ENCODE measurements at places on chromosomes 12 and 14.

GRCh38 chr12:101881228-101881627 lies 3.8 kb downstream of the DRAM1 start:
- no peak for DNase-seq

- no peak for DNase-seq
These were observed 22.8 kb downstream of the TMEM19 start for GRCh38 chr12:71708658-71709057.

DNA sequence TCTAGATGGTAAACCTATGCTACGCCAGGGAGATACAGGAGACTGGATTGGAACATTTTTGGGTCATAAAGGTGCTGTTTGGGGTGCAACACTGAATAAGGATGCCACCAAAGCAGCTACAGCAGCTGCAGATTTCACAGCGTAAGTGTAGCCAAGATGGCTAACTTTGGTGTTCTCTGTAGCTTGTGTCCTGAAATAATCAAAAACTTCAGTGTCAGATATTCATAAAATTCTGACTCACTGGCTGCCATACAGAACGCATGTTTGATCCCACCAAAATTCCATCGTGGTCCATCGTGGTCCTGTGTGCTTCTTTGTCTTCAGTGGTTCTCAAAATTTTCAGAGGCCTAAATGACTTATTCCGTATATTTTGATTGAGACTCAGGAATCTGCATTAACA lies 1.3 kb downstream of the STRAP start:
- DNase-seq, result no peak

DNA sequence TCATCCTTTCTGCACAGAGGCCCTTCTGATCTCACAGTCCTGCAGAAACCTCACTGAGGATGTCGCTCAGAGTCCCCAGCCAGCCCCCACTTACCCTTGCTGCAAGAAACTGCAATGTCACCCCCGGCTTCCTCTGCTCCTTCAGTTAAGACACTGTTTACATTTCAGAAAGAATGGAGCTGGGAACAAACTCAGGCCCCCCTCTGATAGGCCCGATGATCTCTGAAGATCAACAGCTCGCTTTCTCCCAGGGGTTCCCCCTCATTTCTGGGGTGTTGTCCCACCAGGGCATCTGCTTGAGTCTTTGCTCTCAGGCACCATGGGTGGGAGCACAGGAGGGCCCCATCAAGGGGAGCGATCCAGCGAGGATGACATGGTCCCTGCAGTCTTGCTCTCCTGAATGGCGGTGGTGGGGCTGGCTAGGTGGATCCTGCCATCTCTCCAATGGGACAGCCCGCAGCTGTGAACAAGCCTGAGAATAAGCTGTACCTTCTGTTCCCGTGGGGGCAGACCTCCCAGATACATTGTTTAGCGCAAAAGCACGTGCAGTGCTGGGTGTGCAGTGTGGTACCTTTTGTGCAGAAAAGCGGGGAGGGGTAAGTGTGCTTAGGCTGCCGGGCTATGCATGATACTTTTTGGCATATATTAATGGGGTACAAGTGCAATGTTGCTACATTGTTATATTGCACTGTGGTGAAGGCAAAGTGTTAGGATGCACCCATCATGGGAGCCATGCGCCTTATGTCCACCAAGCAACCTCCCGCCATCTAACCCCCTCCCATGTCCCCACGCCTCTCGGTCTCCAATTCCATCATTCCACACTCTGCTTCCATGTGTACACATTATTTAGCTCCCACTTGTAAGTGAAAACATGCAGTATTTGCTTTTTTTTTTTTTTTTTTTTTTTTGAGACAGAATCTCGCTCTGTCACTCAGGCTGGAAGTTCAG lies 6.7 kb upstream of the NCOR2 start:
- no peak for DNase-seq

GRCh38 chr12:132202929-132203721 lies 58.9 kb downstream of the NOC4L start:
- no peak for DNase-seq

DNA sequence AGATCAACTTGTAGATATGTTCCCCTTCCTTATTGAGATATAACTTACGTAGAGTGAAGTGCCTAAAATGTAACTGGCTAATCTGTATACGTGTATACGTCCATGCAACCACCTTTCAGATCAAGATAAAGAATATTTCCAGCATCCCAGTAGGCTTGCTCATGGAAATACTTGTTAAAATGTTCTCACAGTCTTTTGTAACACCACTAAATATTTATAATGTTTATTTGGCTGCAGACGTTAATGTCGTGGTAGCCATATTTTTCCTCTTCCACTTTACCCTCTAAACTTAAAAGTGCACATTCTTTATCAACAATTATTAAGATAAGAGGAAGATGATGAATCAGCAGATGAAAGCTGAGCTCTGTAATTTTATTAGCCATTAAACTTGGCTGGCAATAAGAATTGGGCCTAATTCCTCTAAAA lies 447.4 kb downstream of the AEBP2 start:
- no peak for DNase-seq

- DNase-seq, result no peak
These were observed 15.5 kb upstream of the IRF2BPL start for GRCh38 chr14:77043984-77044485.

GRCh38 chr14:53964249-53964648 lies 7.6 kb upstream of the BMP4 start:
- DNase-seq, result no peak

GRCh38 chr12:66352899-66353298 lies 50.6 kb downstream of the HELB start:
- no peak for DNase-seq

GRCh38 chr14:101695659-101696058 lies 65.8 kb upstream of the PPP2R5C start:
- DNase-seq, result no peak

GRCh38 chr12:19872621-19873540 lies 433.6 kb downstream of the AEBP2 start:
- no peak for DNase-seq

DNA sequence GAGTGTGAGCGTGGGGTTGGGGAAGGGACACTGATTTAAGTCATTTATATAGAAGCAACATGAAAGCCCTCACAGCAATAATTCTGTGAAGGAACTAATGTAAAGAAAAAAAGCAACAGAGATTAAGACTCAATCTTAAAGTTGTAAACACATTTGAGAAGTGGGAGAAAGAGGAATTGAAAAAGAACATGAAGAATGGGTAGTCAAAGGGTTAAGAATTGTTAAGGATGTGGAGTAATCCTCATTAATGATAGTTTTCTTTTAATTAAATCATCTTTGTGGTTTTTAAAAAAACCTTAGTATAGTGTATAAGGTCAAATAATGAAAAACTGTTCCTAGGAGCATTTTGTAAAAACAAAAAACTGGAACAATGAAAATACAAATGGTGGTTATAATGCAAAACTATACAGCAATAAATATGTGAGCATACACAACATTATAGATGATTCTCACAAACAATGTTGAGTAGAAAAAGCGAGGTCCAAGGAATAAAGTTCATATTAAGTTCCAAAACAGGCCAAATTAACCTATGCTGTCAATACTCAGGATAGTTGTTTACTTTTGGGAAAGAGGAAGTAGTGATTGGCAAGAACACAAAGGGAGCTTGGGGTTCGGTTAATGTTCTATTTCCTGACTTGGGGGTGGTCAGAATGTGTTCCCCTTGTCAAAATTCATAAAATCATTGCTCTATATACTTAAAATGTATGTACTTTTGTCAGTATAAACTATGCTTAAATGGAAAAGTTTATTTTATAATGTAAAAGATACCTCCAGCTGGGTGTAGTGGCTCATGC lies 120.4 kb upstream of the ATF7IP start:
- DNase-seq, result no peak

- no peak for DNase-seq
These were observed 13.7 kb downstream of the COA8 start for GRCh38 chr14:103576371-103577024.

DNA sequence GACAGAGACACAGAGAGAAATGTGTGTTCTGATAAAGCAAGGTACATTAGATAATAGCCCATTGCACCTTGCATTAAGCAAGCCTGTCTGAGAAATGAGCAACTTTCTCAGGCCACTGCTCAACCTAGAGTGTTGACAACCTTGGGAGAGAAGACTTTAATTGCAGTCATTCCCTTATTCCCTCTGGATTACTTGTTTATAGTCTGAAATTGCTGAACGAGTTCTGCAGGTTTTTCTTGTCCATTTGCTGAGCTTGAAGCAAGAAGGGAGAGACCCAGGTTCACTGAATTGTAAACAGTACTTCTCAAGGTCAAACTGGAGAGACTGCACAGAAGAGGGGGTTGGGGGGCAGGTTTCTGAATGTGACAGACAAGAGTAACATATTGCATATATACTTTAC lies 159.4 kb upstream of the PLEKHG7 start:
- no peak for DNase-seq

DNA sequence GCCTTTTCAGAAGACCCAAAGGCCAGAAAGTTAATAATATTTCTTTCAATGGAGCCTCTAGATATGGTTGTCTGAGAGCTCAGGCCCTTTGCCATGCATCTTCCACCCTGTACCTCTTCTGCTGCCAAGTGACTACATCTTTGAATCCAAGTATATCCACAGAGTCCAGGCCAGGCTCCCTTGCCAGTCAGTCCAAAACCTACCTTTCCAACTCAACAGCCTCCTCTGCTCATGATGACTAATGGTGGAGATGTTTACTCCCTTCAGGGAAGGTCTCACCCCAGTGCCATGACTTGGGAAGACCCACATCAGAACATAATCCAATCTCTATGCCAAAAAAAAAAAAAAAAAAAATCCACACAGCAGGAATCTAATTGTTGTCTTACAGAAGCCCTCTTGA lies 20.4 kb downstream of the TTC9 start:
- DNase-seq, result no peak

DNA sequence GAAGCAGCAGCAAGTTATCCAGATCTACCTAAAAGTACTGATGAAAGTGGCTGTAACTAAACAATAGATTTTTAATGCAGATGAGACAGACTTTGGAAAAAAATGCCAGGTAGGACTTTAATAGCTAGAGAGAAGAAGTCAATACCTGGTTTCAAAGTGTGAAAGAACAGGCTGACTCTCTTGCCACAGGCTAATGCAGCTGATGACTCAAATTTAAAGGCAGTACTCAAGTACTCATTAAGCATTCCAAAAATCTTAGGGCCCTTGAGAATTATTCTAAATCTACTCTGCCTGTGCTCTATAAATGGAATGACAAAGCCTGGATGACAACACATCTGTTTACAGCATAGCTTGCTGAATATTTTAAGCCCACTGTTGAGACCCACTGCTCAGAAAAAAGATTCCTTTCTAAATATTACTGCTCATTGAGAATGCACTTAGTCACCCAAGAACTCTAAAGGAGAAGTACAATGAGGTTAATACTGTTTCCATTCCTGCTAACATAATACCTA lies 68.6 kb upstream of the SYT1 start:
- DNase-seq, result no peak

- no peak for DNase-seq
These were observed 46.5 kb upstream of the GPR68 start for GRCh38 chr14:91290986-91291385.

DNA sequence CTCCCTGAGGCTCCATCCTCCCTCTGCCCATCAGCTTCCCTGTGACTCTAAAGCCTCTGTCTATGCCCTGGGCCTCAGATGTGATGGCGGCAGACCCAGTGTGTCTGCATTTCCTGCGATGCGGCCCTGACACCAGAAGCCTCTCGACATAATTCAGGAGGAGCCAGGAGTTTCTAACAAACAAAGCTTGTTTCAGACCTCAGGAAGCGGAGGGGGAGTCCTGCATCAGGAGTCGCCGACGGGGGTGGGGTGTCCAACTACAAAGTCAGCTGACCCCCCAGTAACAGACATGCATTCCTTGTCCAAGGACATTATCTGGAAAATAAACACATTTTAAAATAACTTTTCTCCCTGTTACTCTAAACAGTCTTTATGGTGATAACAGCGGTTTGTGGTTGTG lies 167.5 kb downstream of the DPF3 start:
- DNase-seq, result no peak

DNA sequence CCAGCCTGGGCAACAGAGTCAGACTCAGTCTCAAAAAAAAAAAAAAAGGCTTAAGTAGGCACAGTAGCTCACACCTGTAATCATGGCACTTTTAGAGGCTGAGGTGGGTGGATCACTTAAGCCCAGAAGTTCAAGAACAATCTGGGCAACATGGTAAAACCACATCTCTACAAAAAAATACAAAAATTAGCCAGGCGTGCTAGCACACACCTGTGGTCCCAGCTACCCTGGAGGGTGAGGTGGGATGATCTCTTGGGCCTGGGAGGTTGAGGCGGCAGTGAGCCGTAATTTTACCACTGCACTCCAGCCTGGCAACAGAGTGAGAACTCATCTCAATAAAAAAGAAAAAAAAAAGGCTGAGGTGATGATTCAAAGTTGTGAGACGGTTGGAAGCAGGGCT lies 9.1 kb upstream of the RESF1 start:
- no peak for DNase-seq

DNA sequence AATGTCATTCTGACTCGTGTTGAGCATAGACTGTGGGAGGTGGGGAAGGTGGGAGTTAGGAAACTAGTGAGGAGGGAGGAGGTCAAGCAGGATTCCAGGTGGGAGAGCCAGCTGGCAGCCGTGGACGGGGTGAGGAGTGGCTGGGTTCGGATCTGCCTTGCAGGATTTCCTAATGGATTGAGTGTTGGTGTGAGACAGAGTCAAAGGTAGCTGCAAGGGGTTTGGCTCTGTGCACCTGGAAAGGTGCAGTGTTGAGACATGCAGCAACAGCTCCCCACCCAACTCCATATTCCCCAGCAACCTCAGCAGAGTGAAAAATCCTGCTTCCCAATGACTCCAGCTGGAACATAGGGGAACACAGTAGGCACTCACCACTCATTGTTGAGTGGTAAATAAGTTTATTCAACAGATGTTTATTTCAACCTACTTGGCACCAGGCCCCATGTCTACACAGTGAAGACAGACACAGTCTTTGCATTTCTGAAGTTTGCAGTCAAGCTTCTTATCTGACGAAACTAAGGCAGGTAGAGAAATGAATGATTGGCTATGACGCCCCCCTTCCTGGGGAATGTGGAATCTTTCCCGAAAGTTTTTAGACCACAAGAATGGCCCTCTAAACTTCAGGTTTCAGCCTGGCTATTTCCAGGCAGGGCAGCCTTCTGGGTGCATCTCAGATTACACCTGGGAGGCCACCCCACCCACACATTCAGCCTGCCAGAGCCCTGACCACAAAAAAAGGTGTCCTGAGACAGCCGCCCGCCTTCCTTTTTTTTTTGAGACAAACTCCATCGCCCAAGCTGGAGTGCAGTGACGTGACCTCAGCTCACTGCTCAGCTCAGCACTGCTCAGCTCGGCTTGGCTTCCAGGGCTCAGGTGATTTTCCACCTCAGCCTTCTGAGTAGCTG lies 37.9 kb upstream of the PLEKHG6 start:
- no peak for DNase-seq

DNA sequence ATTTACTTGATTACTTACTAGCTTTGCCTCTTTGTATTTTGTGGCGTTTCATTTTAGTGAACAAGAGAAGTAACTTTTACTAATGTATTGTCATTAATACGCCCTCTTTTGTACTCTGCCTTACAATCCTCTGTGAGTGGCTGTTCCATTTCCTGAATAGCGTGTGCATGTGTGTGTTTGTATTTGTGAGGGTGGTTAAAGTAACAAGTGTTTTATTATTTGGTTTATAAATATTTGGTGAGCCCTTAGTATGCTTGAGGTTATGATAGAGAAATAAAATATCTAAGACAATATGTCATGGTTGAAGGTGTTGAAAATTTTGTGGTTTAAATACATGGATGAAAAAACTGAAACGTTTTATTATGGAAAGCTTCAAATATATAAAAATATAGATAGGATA lies 71.7 kb upstream of the REP15 start:
- no peak for DNase-seq
